ENCODE measurements at places on chromosomes 4 and X.

GRCh38 chrX:123854329-123854728, 5.5 kb upstream of the XIAP start:
- no peak for DNase-seq

DNA sequence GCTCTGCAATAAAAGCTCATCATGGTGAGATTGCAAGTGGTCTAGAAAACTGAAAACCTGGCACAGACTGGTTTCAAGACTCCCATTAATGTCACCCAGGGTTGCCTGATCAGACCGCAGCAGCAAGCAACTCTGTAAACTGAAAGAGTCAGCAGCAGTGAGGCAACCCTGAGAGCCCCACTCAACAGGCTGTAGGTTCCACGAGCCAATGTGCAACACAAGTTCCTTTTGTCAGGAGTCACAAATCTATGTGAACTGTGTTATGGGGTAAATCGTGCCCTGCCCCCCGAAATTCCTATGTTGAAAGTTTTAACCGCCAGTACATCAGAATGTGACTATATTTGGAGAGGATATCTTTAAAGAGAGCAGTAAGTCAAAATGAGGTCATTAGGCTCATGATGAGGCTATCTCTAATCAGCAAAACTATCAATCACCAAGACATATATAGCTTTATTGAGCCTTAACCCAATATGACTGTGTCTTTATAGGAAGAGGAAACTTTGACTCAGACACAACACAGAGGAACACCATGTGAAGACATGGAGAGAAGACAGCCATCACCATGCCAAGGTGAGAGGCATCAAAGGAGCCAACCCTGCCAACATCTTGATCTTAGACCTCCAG, 94.0 kb downstream of the FBXO8 start:
- no peak for DNase-seq

DNA sequence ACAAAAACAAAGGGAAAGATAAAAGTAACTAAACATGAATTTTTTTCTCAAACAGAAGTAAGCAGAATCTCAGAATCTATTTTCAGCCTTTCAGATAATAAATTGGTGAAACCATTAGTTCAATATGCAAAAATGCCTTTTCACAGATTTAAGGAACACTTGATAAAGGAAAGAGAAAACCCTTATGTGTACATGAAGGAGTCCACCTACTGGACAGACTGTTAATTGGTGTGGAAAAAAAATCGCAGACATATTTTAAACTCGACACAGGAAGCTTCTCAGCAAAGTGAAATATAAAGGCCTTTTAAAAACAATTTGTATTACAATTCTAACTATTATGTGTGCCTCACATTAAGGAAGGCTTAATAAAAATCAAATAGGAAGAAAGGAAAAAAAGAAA, 22.3 kb downstream of the COX7B2 start:
- DNase-seq, result no peak

DNA sequence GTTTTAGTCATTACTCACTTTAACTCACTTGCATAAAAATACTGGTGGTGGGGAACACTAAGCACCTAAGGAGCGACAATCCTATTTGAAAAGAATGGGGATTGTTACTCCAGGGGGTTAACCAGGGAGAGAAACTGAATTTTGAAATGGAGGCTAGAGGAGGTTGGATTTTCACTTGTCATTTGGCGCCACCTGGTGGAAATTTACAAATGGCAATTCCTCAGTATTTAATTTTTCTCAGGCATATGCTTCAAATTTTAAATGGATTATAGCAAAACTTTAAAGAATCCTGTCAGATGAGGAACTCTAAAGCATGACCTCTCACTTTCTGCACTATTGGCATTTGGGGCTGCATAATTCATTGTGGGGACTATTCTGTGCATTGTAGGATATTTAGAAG, 2.7 kb upstream of the GEMIN8 start:
- peak; percentile 17 for DNase-seq

- no peak for DNase-seq
Observed at GRCh38 chrX:101550362-101550750, at the start of gene ARMCX1. Gene ARMCX1 (plus strand): TSS chrX:101550547. CDS start chrX:101552931, 2,384 bp downstream.

DNA sequence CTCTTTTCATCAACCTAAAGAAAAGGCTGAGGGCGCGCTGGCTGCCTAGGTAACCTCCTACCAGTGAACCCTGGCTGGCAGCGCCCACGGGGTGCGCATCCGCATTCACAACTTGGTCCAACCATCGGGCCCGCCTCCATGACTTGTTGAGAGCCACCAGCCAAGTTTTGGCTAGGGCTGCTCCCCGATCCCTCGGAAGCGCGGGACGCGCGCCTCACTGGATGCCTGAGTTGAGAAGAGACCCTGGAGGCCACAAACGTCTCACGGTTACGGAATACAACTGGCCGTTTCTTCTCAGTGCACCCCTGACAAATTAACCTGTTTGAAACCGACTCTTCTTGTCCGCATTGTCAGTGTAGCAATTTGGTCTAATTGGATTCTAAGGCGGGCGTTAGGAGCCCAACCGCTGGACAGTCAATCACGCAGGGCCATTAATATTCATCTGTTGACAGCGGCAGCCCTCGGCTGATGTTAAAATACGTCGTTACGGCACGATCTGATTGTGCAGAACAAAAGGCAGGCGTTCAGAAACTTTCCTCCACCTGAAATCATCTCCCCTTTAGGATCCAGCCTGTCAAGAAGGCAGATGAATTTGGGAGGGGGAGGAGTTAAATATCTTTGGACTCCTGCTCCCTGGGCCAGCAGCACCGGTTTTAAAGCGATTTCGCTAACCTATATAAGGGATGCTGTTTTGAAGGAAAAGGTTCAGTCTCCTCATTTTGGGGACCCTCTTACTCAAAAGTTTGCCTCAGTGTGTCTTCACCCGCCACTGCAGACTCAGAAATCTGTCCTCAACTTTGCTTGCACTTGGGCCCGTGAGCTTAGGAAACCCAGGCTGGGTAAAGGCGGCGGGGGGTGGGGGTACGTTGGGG, 1.2 kb downstream of the GPC3 start:
- DNase-seq, result no peak

DNA sequence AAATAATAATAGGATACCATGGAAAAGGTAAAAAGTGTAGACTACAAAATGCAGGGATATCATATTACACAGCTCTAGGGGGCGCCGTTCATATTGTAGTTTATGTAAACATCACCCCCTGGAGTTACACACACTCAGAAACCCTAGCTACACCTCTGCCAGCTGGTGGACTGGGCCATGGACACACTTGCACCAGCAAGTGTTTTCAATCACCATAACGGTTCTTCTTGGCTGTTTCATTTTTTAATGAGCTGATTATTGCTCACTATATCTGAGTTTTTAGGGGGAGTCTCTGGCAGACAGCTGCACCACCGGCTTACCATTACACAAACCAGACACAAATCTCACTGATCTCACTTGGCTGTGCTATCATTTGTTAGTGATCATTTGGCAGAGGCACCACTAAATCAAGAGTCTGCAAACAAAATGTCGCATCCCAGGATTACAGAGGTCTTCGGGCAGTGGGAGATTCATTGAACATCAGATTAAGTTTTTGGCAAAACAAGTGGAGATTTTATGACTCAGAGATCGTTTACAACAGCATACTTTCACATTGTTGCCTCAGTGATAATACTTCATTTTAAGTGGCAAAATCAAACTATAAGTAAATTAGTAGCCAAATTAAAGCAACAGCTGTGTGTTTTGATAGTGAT, 185.7 kb downstream of the UNC5C start:
- DNase-seq, result no peak

DNA sequence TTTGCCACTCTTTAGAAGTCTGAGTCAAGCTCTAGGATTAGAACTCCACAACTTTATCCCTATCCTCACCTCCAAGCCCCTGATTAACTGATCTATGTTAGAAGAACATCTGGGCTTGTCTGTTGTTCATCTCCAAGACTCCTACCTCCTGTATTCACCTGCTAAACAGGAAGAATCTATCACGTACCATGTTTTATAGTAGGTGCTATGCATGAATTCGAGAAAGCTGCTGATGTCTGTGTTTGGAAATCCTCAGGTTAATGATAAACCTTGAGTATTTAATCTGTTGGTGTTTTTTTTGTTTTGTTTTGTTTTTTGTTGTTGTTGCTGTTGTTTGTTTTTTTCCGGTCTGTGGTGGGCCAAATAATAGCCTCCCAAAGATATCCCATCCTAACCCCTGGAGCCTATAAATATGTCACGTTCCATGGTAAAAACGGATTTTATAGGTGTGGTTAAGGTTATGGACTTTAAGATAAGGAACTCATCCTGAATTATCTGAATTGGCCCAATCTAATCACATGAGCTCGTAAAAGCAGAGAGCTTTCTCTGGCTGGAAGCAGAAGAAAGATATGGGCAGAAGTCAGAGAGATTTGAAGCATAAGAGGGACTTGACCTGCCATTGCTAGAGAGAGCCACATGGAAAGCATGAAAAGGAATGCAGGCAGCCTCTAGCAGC, 101.2 kb upstream of the DUSP21 start:
- DNase-seq, result no peak

DNA sequence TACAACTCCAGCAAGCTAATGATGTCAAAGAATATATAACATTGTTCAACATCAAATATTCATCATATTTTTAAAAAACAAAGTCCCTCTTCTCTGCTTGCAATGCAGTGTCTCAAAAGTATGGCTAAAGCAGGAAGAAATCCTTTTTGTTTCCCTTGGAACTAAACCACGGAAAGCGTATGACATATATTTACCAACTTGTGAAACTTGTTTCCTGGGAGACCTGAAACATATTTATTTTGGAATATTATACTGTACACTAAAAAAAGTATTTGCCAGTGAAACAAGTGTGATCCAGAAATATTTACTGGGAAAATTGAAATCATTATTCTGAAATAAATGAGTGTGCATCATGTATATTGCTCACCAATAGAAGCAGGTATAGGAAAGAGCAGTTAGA, 156.0 kb upstream of the ANKRD50 start:
- no peak for DNase-seq

- DNase-seq, result no peak
Observed at GRCh38 chr4:112513971-112514646, 1.9 kb downstream of the NEUROG2 start.

DNA sequence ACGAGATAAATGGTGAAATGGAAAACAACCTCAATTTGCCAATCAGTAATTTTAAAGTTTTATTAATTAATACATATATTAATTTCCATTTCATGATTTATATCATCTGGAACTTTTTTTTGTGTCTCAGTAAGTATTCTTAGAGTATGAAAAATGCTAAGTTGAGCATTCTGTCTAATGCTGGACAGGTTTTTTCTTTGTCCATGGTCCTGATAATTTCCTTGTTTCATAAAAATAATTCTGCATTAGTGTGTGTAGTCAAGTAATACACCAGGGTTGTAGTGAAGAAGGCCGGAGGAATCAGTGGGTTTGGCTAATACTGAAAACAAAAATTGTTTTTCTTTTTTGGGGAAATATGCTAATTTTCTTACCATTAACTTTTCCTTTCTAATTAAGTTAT, 9.9 kb downstream of the ANAPC4 start:
- DNase-seq, result no peak

- no peak for DNase-seq
Observed at GRCh38 chrX:129632443-129632842, 22.3 kb downstream of the APLN start.

All from effector memory CD4-positive, alpha-beta T cell (primary cell).